ENCODE measurements at places on chromosomes 12 and 14.
A peak's percentile ranks its signal among the peaks of the same experiment; 100 is the strongest.

GRCh38 chr12:94025756-94026155 lies 122.6 kb upstream of the PLXNC1 start:
- no peak for DNase-seq

DNA sequence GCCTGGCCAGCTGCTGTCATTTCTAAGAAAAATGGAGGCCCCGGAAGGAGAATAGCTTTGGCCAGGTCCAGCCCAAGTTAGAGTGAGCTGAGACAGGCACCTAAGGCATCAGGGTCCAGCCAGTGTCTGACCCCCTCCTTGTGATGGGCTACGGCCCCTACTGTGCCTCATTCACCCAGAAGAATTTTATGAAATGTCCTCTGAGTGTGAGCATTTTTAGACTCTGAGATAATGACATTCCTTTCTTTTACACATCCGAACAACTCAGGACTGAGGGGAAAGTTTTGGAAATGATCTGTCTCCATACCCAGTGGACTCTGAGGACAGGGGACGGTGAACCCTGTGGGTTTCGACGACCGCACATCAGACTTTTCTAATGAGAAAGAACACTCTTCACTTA lies 50.4 kb downstream of the SLC24A4 start:
- DNase-seq: no peak

GRCh38 chr12:116559162-116559935 lies at the start of gene MAP1LC3B2:
TSS of gene MAP1LC3B2 (plus strand) at chr12:116559381. CDS start at chr12:116575943, 16,562 bp downstream.
- peak; percentile 92 for DNase-seq

DNA sequence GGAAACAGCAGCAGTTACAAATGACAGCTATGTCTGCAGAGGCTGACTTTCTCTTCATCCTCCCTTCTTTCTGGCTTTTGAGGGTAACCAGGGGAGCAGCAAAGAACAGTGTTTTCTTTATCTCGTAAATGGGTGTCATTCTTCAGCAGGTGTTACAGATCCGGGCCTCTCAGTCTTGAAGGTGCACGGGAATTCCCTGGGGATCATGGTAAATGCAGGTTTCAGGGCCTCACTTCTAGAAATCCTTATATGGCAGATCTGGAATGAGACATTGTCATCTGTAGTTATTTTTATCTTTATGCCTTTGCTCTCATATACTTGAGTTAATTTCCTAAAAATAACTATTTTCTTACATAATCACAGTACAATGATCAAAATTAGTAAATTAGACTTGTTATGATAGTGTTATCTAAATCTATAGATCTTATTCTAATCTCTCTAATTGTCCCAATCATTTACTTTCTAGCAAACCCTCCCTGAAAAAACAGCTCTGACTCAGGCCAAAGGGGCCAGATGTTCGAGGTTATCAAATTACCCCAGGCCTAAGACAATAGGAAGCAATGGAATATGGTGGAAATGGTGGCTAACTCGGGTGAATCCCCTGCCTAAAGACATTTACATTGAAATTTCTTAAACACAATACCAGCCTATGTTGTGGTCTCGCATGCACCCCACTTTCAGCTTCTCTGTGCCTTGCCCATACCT lies 145.0 kb downstream of the CAND1 start:
- DNase-seq: no peak

All from hematopoietic multipotent progenitor cell treated with erythropoietin and hydrocortisone succinate and interleukin-3 and kit ligand, for 15 days (in vitro differentiated cells).